NAMALWA (cell line): ENCODE measurements at places on chromosomes 5 and 9.

DNA sequence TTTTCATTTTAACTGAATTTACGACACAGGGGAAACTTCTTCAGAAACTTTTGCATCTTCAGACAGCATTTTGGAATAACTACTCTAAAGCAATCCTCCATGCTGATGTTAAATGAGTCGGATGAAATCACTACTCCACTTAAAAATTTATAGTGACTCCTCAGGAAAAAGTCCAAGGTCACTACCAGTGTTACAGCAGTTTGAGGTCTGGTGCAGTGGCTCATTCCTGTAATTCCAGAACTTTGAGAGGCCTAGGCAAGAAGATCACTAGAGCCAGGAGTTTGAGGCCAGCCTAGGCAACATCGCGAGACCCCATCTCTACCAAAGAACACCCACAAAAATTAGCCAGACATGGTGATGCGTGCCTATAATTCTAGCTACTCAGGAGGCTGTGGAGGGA is 5.9 kb upstream of the GAS1 start:
- DNase-seq: no peak

GRCh38 chr5:162990856-162991497 is 446.4 kb upstream of the CCNG1 start:
- DNase-seq: no peak

DNA sequence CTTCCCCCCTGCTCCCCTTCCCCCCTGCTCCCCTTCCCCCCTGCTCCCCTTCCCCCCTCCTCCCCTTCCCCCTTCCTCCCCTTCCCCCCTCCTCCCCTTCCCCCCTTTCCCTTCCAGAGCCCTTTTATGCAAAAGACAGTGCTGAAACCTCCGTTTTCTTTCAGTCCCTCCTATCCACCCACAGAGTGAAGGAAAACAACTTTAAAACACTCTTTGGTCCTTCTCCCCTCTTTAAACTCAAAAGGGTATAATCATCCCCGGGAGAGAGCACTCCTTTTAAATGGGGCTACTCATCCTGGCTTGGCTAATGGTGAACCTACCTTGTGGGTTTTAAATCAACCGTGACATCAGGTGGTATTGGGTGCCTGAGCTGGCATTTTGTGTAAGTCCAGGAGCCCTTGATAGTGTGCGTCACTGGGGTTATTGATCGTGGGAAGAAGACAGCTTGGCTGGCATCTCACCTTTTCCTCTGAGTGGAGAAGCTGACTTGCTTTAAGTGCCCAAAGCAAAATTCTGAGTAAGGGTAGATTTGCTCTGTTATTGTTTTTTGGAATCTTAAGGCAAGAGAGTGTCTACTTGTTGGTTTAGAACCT is 2.7 kb downstream of the LARP1 start:
- DNase-seq: peak; percentile 49

DNA sequence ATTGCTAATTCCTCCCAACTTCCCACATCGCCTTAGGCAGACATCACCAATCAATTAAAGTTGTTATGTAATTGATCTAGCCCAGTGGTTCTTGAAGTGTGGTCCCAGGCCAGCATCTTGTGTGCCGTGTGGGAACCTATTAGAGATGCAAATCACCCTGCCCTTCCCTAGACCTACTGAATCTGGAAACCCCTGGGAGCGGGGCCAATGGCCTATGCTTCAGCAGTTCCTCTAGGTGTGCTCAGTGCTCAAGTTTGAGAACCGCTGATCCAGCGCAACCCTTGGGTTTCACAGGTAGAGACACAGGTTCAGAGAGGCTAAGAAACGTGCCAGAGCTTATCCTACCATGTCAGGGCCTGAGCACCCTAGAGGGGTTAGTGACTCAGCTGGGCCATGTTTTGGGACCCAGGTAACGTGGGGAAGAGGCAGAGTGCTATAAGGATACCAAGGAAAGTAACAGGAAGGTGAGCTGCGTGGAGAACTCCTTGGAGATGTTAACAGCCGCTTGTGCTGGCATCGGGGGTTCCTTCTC is 4.4 kb downstream of the SLC34A1 start:
- no peak for DNase-seq

DNA sequence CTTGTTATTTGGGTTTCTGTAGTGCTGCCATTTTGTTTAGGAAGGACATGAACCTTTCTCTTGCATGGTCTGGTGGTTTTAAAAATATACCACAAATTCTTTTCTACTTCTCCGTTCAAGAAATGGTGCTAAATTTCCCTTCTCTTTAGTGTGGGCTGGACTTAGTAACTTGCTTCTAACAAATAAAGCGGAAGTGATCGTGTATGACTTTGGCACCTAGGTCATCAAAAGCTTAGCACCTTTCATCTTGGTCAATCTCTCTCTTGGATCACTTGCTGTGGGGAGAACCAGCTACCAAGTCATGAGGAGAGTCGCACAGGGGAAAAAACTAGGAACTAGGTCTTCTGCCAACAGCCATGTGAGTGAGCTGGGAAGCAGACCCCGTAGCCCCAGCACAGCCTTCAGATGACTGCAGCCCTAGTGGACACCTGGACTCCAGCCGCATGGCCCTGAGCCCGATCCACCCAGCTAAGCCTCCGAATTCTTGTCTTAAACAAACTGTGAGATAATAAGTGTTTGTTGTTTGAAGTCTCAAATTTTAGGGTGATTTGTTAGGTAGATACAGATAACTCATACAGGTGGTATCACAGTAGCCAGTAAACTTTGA is 87.7 kb upstream of the CKMT2 start:
- DNase-seq: no peak

DNA sequence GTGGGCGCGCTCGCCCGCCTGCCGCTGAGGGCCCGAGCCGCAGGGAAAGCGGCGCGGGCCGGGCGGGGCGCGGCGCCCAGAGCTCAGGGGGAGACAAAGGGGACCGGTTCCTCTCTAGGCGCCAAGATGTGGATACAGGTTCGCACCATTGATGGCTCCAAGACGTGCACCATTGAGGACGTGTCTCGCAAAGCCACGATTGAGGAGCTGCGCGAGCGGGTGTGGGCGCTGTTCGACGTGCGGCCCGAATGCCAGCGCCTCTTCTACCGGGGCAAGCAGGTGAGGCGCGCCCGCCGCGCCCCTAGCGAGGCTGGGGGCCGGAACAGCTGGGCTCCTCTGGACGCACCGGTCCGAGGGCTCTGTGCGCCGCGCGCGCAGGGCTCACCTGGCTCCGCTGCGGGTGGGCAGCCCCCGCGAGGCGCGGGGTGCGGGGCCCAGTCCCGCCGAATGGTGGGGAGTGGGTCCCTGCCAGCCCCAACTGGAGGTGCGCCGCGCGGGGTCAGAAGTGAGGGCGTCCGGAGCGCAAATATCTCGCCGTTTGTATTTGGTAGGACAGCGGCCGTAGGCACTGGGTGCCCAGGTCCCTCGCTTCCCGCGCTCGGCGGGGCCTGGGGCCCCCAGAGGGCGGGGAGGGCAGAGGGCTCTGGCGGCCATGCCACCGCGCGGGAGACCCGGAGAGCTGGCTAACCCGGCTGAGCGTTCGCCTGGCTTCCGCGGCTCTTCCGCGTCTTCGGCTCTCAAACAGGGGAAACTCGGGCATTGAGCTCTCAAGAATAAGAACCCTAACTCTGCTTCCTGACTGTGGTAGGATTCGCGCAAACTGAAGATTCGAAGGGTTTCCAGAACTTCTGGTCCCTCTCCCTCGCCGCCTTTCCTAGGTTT is 607 bp downstream of the UHRF2 start:
- peak; percentile 54 for DNase-seq

DNA sequence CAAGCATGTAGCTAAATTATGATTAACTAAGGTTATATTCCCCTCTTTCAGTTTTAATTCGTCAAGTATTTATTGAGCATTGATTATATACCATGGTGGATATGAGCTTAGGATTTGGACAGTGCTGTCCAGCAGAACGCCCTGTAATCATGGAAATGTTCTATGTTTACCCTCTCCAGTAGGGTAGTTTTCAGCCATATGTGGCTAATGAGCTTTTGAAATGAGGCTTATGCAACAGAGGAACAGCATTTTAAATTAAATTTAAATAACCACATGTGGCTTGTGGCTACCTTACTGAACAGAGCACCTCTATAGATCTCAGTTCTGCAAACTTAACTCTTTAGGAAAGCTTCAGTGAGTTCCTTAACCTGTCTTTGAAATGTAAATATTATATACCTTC is 59.1 kb downstream of the JMY start:
- no peak for DNase-seq

GRCh38 chr5:43315263-43315662 is 2.1 kb upstream of the HMGCS1 start:
- no peak for DNase-seq

GRCh38 chr5:119323601-119324000 is 32.2 kb upstream of the TNFAIP8 start:
- no peak for DNase-seq

GRCh38 chr9:111272581-111272980 is 57.4 kb downstream of the OR2K2 start:
- no peak for DNase-seq

GRCh38 chr5:107155707-107156106 is 515.0 kb downstream of the EFNA5 start:
- no peak for DNase-seq

- DNase-seq: no peak
Observed at GRCh38 chr5:66744040-66744439, 147.8 kb downstream of the MAST4 start.

DNA sequence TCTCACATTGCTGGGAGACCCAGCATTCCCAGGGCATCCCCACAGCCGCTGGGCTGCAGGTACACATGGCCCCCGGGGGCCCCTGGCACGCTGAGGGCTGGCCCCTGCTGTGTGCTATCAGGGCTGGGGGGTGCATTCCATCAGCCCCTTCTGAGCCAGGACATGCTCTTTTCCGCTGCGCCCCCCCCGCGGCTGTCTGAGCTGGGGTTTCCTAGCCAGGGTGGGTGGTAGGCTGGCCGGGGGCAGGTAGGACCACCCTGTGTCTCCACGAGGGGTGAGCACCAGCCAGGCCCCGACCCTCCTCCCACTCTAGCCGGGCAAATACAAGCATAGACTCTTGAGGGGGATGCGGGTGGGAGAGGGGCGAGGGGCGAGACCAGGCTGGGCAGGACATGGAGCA is 58.1 kb upstream of the FCN2 start:
- no peak for DNase-seq

- DNase-seq: no peak
Observed at GRCh38 chr9:108484468-108484867, 371.3 kb downstream of the ACTL7B start.

- peak; percentile 79 for DNase-seq
Observed at GRCh38 chr9:3240656-3241268, 285.0 kb downstream of the RFX3 start.

- no peak for DNase-seq
Observed at GRCh38 chr9:116264361-116264760, 110.8 kb downstream of the PAPPA start.

- DNase-seq: no peak
Observed at GRCh38 chr5:43412156-43412555, at the start of gene CCL28. TSS of gene CCL28 (minus strand) at chr5:43412391. CDS start at chr5:43412316, 75 bp downstream.

DNA sequence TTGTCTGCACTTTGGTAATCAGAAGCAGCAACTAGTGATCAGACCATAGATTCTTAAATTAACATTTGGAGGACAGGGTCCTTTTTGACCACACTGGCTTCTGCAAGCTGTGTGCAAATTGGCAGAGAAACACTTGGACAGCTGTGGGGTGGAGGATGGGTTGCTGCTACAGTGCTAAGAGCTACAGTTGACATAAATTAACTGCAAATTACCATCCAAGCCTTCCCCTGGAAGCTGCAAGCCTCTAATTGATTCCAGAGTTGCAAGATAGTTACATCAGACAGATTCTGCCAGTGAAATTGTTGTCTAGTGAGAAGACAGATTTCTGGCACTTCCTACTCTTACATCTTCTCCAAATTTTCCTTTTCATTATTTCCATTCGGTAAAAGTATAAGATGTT is 517.7 kb downstream of the DIRAS2 start:
- no peak for DNase-seq

GRCh38 chr5:151221574-151221973 is 2.3 kb downstream of the CCDC69 start:
- no peak for DNase-seq

GRCh38 chr5:73140801-73141200 is 20.4 kb downstream of the TMEM171 start:
- no peak for DNase-seq

- DNase-seq: no peak
Observed at GRCh38 chr5:156120777-156121176, 206.2 kb upstream of the SGCD start.

DNA sequence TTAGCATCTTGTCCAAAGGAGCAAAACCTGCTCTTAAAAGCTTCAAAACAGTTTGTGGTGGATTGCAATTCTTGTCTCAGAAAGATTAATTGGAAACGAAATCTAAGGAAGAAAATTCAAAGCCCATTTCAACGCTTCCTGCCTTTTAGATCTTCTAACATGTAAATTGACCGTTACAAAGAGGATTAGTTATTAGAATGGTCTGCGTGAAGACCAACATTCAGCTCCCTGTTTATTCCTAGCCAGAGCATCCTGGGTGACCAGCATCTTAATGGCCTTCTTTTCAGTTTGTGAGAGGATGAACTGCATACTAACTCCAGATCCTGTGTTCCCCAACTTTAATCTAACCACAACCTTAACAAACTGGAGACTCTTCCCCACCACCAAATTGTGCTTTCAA is 109.9 kb upstream of the SLC1A3 start:
- DNase-seq: no peak

GRCh38 chr9:33011831-33012230 is 10.4 kb upstream of the APTX start:
- DNase-seq: no peak

- no peak for DNase-seq
Observed at GRCh38 chr9:95425910-95426551, 90.7 kb downstream of the PTCH1 start.
